Femur (tissue), 1 donor: ENCODE measurements at places on chromosomes 1 and 21.

DNA sequence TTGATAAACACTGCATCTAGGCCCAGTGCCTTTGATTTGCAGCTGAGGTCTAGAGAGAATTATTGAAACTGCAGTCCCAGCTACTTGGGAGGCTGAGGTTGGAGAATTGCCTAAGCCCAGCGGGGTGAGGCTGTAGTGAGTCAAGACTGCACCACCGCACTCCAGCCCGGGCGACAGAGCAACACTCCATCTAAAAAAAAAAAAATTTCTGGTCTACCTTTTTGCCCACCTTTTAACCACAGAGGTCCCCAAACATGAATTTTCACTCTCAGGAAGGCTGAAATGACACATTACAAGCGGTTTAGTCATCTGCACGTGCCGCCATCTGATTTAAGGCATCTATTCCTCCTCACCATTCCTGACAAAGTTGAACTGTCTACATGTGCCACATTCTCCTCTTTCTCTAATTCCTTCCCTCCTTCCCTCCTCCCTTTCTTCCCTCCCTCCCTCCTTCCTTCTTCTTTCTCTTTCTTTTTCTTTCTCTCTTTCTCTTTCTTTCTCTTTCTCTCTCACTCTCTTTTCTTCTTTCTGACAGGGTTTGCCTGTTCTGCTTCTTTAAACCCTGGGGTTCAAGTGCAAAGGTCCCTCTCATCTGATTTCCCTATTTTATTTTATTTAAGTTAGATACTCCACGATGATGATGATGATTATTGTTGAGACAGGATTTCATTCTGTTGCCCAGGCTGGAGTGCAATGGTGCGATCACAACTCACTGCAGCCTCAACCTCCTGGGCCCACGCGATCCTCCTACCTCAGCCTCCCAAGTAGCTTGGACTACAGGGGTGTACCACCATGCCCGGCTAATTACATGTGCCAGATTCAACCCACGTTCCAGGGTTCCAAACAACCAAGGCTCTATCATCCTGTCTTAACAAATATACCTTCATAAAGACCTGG, 3.0 kb upstream of the SOD1 start:
- no peak for DNase-seq

DNA sequence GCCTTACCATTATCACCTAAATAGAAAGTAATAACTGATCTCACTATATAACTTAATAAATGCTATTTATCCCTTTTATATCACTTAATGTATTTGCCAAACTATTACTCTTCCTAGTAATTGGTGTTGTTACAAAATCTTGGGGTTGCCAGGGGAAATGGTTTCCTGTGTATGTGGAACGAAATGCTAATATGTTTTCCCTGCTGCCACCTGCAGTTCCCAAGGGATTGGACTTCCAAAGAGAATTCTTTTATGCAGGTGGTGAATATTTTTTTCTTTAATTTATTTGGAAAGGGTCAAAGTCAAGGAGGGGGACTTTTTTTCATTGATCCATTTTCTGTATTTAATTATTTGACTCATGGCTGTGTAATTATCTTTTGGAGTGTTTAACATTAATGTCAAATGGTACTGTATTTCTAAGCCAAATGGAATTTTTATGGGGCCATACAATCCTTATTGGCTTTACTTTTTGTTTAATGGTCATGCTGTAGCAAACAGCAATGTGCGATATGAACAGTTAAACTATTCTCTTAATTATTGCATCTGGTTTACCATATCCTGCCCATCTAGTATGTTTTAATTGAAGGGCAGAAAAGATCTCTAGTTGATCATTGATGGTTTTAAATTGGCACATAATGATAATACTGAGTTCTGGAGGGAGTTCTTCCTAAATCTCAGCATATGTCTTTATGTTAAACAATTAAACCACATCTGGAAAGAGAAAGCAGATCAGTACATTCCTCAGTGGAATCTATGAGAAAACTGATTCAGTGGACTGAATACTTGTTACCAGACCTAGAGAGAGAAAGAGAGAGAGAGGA, 486.3 kb downstream of the TTLL7 start:
- no peak for DNase-seq

GRCh38 chr1:31043631-31044030, 21.9 kb downstream of the PUM1 start:
- no peak for DNase-seq

DNA sequence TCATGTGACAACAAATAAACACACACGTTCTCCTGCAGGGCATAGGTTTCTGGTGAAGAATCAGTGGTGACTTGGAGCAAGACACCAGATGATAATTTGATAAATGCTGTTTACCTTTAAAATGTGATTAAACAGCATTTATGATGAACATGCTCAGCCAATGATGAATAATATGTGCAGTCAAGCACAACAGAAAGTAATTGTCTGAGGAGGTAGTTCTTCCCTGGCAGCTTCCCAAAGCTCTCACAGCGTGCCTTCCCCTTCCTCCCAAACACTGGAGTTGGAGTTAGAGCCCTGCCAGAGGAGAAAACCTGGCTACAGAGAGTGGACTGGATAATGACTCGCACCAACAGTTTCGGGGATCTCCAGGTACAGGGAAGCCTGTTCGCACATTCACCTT, 463.5 kb downstream of the SMYD3 start:
- DNase-seq, result no peak

DNA sequence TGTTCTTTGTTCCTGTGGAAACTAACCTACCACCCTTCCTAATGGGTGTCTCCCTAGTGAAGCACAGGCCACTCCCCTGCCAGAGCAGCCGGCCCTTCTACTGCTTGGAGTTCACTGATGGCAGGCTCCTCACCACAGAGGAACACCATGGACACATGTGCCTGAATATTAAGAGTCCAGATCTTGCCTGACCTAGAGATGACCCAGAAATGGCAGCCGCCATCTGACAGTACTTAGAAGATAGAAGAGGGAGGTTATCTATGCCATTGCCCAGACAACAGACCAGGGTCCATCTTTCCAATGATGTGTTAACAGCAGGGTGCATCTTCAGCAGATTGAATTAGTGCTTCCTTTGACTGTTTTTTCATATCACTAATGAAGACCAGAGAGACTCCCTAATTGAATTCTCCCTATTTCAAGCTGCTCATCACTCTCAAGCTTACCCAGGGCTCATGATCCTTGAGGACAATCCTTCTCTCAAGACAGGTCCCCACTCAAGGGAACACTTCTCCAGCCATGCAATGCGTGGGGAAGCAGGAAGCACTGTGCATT, 59.8 kb downstream of the PLEKHA6 start:
- DNase-seq, result no peak

DNA sequence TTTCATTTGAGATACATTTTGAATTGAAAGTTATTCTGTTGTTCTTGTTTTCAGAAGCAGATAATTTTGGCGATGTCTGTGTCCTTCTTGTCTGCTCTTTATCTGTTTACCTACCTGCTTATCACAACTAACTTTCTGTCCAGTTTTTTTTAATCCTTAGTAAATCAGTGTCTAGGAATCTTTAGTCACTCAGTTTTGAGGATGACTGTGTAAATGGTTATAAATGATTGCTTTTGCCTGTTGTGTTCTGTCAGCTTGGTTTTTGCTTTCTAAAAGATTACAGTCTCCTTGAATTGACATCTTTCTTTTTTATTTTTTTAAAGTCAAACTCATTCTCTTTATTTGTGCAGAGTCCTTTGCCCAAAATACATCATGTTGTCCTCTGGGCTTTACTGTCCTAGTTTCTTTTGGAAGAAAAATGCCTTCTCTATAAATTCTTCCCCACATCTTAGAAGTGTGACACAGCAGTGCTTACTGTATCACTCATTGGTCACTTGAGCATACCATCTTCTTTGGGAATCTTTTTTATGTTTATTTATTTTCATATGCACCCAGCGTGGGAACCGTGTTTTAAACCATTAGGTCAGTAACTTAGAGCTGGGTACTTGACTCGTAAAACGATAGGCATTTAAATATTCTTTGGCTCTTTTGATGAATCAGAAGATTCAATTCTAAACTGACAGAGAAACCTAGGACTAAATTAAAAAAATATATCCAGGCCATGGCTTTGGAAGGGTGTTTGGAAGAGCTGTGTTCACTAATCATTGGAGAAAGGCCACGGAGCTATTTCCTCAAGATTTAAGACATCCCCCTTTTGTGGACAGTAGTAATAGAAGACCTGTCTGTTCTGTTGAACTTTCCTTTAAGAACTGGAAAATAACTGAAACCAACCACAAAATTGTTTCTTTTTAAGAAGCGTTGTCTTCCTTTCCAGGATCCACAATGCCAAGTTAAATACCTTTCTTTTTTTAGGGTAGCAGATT, 20.9 kb downstream of the LAMC1 start:
- no peak for DNase-seq

- no peak for DNase-seq
These were observed 22.1 kb upstream of the ZNF124 start for GRCh38 chr1:247193958-247194357.

- DNase-seq, result no peak
These were observed 3.7 kb upstream of the TRIM62 start for GRCh38 chr1:33185541-33185940.

- no peak for DNase-seq
These were observed 181.4 kb downstream of the NRIP1 start for GRCh38 chr21:14883351-14883750.

GRCh38 chr1:201136355-201137023, 9.5 kb upstream of the ASCL5 start:
- DNase-seq, result no peak

DNA sequence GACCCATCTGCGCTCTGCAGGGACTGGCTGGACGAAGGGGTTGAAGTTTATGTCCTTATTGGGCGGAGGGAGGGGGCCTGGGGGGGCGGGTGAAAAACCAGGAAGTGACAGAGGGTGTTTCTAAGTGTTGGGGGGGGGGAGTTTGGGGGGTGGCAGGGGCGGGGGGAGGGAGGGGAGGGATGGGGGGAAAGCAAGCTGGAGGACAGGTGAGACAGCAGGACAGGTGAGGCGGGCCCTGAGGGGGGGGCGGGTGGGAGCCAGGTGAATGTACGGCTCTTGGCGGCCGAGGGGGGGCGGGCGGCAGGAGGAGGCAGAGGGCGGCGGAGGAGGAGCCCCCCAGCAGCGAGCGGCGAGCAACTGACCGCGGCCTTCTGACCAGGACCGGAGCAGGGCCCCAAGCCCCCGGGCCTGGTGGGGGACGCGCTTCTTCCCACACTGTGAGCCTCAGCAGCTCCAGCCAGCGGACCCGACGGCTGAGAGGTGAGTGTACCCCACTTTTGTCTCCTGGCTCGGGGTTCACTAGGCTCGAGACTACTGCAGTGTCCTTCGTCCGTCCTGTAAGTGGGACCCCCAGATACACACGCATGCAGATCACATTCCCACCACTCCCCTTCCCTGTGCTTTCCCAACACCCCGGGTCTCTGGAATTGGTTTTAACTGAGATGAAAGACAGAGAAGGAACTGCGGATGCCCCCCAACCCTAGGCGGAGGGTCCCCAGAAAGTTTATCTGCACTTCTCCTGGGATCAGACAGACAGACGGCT, at the start of gene ZBTB7B:
Gene ZBTB7B (plus strand): TSS at position 339 of the 763 bp plus-strand sequence. CDS start 11,859 bp downstream, outside the sequence.
- DNase-seq, result peak; percentile 66

DNA sequence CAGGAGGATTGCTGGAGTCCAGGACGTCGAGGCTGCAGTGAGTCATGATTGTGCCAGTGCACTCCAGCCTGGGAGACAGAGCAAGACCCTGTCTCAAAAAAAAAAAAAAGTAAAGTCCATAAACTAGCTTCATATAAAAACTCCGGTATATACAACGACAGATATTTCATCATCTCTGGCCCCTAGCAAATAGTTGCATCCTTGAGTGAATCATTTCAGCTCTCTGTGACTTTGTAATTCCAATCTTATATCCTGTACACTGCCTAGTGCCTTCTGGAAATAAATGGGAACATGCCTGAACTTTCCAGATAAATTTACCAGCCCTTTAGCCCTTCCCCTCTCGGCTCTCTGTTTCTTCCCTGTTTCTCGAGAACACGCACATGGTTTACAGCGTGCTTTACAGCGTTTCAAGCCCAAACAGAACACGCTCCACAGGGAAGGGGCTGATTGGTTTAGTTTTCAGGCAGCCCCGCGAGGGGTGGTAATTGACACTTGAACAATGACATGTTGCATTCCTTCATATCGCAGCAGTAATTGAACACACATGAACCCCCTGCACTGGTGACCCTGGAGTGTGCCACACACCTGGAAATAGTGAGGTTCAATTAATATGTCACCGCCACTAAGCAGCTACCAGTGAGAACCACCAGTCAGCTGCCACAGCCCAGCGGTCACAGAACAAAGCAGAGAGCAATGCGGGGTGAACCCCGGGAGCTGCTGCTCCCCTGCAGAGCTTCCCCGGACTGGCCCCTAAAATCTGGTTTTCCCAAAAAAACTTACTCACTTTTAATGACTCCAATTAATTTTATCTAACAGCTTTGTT, 35.7 kb upstream of the SIM2 start:
- DNase-seq, result no peak

DNA sequence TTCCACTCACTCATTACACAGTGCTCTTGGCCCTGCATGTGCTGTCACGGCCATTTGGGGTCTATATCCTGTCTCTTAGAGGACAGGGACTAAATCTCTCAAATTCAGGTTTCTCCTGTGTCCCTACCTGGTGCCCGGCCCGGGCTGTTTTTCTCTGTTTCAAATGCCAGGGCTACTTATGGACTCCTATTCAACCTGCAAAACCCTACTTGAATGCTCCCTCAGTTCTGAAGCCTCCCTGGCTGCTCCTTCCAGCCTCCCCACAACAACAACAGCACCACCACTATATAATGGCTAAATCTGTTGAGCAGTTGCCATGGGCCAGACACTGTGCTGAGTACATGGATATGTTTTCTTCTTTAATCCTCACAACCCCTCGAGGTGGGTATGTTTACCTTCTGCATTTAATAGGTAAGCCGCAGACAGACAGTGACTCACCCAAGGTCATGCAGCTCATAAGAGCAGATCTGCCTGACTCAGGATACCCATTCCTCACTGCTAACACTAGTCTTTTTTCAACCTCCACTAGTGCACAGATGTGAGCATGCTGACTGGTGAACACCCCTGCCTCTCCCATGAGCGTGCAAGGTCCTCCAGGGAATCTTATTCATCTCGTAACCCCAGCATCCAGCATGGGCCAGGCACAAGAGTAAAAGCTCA, 29.9 kb downstream of the DHRS3 start:
- DNase-seq, result no peak

DNA sequence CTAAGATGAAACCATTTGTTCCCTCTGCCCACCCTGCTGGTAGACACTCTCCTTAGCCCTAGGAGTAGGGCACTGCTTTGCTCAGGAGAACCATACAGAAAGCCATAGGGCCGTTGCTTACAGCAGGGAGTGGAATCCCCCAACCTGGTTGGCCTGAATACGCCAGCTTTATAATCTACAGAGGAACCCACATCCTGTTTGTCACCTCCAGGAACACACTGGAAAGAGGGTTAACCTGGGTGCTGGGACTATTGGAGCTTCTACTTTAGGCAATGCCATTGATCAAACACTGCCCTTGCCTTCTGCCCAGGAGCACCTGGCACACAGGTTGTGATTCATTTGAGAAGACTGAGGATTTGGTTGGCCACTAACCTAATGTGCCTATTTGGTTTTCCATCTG, 124.8 kb downstream of the TNR start:
- no peak for DNase-seq

- DNase-seq, result no peak
These were observed 88.1 kb upstream of the RUNX3 start for GRCh38 chr1:25018110-25018735.

GRCh38 chr1:234584926-234585325, 25.1 kb downstream of the IRF2BP2 start:
- DNase-seq, result peak; percentile 64
